ENCODE measurements at places on chromosomes 6 and 20.
A peak's percentile ranks its signal among the peaks of the same experiment; 100 is the strongest.

- peak; percentile 90 for DNase-seq
These were observed 57.3 kb upstream of the MLIP start for GRCh38 chr6:54053881-54054391.

- DNase-seq, result no peak
These were observed 152.7 kb downstream of the ANKRD60 start for GRCh38 chr20:58075586-58076345.

- peak; percentile 23 for DNase-seq
These were observed 89.9 kb upstream of the ECI2 start for GRCh38 chr6:4225161-4225872.

- no peak for DNase-seq
These were observed 190.8 kb downstream of the UBE3D start for GRCh38 chr6:82874867-82875266.

- peak; percentile 73 for DNase-seq
These were observed 437.2 kb downstream of the BCKDHB start for GRCh38 chr6:80543598-80544222.

- DNase-seq, result no peak
These were observed 503.7 kb upstream of the SULF2 start for GRCh38 chr20:48288930-48289507.

DNA sequence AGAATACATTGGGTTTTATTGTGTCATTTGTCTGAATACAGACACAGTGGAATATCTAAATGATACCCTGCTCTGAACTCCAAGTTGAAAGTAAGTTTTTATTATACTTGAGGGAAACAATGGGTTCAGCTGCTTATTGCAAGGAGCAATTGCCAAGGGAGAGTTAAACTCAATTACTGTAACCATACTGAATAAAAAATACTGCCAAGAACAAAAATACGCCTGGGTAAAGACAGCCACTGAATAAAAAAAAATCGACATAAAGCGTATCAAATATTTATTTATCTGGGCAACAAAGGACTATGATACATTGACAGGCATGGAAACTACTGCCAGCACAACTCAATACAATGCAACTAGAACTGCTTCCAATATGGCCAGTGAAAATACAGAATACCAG lies 18.1 kb downstream of the TFAP2A start:
- no peak for DNase-seq

- DNase-seq, result no peak
These were observed 266.2 kb downstream of the LRFN2 start for GRCh38 chr6:40320947-40321346.

DNA sequence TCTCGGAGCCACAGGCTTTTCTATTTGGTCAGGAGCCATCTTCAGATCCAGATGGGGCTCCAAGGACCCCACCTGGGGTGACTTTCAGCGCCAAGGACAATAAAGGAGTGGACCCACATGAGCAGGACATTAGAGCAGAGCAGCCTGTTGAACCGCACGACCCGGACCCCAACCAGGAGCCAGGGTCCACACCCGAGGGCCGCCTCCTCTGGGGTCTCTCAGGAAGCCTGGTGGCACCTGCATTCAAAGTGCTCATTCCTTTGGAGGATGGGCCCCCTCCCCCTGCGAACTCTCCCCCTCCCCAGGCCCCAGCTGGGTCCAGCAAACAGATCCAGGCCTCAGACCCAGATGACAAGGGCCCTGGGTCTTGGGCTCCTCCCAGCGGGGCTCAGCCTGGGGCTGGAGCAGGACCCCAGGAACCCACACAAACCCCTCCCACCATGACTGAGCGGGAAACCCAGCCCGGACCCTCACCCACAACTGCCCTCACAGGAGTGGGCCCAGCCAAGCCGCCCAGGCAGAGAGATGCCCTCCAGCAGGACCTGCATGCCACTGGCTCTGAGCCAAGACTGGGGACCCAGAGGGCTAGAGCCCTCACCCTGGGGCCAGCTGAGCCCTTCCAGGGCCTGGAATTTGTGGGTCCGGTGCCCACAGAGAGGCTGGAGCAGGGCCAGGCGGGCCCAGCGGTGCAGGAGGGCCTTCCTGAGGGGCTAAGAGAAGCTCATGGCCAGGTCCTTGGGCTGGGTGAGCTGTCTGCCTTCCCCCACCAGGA lies 23.9 kb downstream of the RAB44 start:
- DNase-seq, result no peak

DNA sequence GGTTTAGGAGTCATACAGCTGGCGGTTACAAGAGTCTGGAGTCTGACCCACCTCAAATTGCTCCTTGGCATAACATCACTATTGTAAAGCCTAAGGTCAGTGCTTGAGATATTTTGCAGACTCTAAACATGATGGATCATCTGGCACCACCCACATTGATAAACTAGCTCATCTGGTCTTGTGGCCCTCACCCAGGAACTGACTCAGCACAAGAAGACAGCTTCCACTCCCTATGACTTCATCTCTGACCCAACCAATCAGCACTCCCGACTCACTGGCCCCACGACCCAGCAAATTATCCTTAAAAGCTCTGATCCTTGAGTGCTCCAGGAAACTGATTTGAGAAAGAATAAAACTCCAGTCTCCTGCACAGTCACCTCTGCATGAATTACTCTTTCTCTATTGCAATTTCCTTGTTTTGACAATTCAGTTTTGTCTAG lies 115.9 kb downstream of the CD24 start:
- DNase-seq, result peak; percentile 21

- DNase-seq, result no peak
These were observed 6.7 kb downstream of the TTLL2 start for GRCh38 chr6:167331565-167331964.

DNA sequence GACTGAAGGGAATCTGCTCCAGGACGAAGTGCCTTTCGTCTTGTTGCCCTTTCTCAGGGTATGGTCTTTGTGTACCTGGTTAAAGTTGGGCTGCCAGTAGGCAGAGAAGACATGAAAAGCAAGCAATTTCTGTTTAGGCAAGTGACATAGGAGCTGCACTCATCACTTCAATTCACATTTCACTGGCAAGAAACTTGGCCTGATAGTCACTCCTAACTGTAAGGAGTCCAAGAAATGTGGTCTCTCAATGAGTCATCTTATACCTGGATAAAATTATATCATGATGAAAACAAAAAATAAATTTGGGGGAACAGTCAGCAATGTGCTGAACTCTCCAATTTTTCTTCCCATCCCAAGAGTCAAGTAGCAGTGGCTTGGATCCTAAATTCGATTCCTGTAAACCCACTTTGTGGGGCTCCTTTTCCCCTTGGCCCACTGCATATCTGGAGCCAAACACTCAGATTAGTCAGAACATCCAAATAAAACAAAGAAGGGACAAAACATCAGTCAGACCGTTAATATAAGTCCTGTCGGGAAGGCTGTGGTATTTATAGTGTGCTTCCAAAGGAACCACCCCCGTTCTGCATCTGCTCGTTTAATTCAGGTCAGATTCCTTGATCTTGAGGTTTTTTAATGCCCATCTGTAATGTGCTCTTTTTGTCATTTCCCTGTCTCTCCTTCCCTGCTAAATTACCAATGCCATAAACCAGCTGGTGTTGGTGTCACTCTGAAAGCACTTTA lies 5.0 kb upstream of the GABRR1 start:
- DNase-seq, result peak; percentile 60

- peak; percentile 92 for DNase-seq
These were observed 26.7 kb downstream of the SERPINB9 start for GRCh38 chr6:2876210-2877056.

- DNase-seq, result no peak
These were observed 187.1 kb downstream of the ID4 start for GRCh38 chr6:20024316-20024673.

DNA sequence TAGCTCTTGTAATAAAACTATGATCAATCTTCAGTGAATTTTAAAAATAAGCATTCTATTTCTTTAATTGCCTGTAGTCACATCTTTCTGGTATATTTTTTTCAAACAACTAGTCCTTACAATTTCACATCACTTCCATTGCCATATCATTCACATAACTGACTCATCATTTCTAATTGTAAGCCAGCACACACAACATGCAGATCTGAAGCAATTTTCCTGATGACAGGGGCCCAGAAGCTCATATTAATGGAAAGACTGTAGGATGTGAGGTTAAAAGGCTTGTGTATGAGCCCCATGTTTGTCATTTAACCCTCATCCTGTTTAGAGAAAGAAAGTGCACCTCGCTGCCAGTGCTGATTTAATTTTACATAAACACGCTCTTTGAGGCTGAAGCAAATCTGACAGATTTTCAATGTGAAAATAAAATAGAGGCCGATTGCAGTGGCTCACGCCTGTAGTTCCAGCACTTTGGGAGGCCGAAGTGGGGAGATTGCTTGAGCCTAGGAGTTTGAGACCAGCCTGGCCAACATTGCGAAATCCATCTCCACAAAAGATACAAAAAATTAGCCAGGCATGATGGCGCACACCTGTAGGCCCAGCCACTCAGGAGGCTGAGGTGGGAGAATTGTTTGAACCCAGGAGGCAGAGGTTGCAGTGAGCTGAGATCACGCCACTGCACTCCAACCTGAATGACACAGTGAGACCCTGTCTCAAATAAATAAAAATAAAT lies 40.1 kb upstream of the LTV1 start:
- DNase-seq, result no peak

DNA sequence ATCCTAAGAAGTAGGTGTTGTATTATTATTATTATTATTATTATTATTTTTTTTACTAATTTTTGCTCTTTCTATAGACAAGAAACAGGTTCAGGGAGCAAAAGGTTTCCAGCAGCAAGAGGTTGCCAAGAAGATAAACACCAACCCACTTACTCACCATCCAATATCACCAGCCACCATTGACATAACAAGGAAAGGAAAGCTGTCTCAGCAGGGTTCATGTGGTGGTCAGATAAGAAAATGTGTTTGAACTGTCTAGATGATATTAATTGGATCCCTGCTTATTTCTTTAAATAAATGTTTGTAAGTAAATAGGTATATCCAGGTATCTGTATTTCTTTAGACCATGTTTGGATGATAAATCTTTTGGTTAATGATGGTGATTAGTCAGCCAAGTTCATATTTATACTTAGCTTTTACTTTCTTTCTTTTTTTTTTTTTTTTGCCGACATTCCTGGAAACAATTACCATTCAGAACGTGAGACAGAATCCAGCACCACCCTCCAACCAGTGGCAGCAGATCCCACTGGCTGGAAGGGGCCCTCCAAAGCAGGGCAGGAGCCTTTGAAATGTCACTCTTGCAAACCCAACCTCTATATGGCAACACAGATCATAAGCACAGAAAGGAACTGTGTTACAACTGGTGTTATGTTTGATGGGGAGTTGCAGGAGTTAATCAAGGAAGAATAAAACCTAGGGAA lies 139.2 kb upstream of the ECI2 start:
- DNase-seq, result peak; percentile 46

DNA sequence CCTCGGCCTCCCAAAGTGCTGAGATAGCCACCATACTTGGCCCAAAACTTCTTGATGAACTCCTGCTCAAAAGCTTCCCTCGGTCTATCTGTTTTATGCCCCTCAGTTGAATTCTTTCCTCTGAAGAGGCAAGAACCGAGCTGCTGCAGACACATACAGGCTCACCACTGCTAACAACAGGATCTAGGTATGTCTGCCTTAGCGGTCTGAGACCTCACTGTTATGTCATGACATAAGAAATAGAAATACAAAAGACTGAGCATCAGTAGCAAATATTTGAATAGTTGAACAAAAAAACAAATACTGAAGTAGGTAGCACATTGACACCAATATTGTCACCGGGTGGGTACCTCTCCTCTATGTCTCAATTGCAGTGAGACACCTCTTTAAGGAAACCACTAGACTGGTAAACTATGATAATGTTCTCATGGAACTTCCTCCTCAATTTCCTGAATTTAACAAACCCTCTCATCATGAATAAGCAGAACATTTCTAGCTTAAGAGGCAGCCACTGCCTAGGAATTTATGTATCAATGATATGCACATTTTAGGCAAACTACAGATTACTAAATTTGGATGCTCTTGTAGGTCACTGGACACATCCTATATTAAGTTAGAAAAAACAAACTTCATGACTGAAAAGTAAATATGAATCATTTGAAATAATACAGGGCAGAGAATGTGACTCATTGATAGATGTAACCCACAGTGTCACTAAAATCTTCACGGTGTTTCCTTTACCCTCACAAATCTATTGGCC lies 9.4 kb upstream of the STXBP5 start:
- DNase-seq, result no peak

DNA sequence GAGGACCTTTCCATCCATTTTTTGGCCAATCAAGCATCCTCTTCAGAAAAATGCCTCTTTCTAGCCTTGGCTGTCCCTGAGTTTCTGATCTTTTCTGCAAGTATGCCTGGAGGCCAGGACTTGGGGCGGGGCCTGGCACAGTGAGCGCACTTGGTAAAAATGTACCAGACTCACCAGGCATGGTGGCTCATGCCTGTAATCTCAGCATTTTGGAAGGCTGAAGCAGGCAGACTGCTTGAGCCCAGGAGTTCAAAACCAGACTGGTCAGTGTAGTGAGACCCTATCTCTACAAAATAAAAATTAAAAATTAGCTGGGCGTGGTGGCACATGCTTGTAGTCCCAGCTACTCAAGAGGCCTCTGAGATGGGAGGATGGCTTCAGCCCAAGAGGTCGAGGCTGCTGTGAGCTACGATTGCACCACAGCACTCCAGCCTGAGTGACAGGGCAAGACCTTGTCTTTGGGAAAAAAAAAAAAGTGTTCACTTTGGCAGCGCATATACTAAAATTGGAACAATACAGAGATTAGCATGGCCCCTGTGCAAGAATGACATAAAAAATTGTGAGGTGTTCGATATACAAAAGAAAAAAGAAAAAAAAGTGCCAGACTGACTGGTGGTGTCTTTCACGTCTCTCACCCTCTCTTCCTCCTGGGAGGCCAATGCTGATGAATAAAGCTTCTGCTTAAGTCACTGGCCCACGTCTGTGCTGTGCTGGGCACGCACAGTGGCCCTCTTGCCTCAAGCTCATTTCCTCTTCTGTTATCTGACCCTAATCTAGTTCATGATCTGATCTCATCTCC lies 18.1 kb upstream of the SLC9A8 start:
- no peak for DNase-seq

DNA sequence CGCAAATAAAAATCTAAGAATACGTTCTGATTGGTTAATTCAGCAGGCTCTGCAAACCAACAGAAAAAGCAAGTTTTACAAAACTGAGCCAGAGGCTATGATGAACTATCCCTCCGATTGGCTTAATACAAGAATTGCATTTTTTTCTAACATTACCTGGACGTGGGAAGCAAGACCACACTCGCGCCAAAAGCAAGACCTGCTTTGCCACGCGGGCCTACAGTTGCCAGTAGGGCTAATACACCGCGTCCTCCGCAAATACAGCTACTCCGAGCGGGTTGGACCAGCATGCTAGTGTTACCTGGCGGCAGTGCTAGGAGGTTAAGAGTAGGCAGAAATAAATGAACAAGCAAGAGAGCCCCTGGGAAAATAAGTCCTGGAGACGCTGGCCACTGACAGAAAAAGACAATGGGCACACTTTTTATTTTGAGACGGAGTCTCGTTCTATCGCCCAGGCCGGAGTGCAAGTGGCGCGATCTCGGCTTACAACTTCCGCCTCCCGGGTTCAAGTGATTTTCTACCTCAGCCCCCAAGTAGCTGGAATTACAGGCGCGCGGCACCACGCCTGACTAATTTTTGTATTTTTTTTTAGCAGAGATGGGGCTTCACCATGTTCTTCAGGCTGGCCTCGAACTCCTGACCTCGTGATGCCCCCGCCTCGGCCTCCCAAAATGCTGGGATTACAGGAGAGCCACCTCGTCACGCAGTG lies 131.9 kb upstream of the BTN3A2 start:
- peak; percentile 61 for DNase-seq
